ENCODE measurements at places on chromosomes 13 and 19.

DNA sequence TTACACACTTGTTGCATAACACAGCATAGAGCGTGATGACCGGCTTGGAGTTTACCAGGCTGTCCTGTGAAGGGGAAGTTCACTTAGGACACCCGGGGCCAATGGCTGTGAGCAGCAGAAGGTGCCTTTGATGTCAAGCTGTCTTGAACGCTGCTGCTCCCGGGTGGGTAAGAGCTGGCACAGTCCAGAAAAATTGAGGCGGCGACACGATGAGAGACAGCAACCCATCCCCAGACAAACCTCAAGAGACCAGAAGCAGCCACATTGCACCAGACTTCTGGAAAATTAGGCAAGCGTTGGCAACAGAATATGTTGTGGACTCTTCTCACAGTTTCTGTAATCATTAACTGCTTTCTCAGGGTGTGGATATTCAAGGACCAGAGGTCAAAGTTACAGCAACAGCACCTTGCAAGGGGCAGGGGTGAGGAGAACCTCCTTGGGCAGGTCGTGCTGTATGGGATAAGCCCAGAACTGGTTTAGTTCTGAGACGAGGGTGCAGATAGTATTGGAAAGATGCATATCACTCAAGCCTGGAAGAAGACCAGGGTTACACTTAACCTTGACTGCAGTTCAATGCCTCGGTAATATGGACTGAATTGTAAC is 10.1 kb downstream of the NFILZ start:
- DNase-seq, result no peak

DNA sequence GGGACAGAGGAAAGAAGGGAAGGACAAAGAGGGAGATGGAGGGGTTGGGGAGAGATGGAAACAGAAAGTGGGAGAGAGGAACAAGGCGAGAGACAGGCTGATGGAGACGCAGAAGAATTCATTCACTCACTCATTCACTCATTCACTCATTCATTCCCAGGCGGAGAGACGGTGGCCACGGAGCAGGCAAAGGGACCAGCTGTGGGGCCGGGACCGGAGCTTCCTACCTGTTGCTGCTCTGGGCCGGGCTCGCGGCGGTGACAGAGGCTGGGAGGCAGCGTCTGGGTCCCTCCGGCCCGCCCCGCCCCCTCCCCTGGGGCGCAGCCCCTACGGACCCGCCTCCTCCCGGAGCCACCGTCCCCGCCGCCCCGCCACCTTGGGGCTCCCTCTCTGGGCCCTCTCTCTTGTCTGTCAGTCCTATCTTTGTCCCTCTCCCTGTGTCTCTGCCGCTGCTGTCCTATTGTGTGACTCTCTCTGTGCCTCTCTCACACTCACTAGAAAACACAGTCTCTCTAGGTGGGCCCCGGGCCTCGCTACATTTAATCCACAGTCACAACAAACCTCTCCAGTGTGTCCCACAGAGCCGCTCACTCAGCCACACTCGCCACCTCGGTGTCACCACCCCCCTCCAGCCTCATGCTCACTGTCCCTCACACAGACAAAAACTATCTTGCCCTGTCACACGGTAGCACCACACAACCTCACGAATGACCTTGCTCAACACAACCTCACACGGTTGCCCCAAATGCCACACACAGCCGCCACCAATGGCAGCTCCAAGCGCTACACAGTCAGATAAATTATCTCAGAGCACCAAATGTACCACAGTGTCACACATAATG is at the start of gene GNG8:
TSS of gene GNG8 (minus strand) at position 283 of the 842 bp plus-strand sequence. CDS start 1,520 bp downstream, outside the sequence.
- DNase-seq, result no peak

DNA sequence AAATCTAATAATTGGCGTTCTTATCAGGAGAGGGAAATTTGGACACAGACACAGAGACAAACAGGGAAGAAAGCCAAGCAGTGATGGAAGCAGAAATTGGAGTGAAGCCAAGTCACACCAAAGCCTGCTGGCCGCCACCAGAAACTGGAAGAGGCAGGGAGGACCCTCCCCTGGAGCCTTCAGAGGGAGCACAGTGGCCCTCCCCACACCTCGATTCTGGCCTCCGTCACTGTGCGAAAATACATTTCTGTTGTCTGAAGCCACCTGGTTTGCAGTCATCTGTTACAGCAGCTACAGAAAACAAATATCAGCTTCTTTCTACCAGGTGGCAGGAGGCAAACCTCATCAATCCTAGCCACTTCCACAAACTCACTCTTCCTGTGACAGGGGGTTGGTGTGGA is 8.3 kb upstream of the TLE6 start:
- no peak for DNase-seq

DNA sequence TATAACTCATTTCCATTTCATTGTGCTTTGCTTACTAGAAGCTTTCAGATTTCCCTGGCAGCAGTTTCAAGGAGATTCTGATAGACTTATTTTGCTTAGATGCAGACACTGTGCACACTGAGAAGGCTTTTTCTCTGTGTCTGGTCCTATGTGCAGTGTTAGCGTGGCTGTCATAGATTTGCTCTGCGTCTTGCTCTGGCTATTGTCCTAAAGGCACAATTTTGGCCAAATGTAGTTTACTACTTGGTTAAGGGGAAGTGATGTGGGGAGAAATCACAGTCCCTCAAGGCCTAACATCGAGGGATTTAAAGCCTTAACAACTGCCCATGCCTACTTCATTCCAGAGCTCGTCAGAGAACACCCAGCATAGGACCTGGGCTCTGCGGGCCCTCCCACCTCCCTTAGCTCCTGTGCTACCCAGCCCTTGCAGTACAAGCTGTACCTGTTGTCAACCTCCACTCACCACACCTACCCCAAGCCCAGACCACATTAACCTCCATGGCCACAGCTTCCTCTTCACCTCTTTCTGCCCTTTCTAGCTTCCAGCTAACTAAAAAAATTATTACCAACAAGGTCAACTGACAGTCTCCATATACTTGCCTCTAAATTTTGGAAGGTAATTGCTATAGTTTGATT is 38.9 kb upstream of the KATNAL1 start:
- peak; percentile 17 for DNase-seq

DNA sequence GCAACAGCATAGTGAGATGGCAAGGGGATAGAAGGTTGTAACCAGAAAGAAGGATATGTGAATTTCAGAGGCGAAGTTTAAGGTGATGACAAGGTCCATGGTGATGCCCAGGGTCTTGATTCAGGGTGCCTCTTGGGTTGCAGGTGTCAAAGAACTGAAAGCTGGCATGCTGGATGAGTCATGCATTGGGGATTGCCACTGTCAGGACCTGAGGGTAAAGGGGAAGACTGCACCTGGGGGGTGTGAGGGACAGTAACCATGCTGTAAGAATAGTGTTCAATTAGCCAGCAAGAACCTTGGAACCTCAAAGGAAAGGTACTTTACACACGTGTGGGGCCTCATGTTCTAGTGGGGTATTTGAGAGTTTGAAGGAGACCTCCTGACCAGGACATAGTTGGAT is 279.6 kb downstream of the SLC7A1 start:
- DNase-seq, result no peak

GRCh38 chr19:2623798-2624197 is 78.7 kb downstream of the GNG7 start:
- DNase-seq, result no peak

DNA sequence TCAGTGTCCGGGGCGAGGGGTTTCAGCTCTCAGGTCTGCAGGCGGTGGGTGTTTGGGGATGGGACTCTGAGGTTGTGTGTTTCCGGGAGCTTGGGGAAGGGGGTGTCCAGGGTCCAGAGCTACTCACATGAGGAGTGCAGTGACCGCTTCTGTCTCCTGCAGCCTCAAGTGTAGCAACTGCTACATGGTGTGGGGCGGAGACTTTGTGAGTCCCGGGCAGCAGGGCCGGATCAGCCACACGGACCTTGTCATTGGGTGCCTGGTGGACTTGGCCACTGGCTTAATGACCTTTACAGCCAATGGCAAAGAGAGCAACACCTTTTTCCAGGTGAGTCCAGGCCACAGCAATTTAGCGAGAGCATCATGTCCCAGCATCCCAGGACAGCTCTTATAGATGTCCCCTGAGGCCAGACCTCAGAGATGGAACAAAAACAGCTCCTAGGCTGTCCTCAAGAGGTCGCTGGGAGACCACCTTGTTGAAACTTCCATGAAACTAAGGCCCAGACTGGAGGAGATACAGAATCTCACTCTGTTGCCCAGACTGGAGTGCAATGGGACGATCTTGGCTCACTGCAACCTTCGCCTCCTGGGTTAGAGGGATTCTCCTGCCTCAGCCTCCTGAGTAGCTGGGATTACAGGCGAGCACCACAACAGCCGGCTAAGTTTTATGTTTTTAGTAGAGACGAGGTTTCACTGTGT is 44.9 kb downstream of the RYR1 start:
- no peak for DNase-seq

DNA sequence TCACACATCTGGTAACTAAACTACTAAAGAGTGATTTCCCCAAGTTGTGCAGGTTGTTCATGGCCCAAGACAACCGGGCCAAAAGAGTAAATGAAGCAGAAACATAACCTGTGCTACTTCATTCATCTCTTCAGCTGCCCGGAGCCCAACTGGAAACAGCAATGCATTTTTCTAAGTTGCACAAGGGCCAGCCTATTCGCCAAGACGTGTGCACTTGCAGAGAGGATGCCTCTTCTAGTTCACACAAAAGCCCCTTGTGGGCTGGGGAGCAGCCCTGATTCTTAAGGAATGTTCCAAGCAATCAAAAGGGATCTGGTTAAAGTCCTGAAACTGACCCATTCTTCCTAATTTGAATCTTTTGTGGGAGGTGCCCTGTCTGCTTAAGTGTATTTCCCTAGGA is 275.8 kb downstream of the SHISA2 start:
- DNase-seq, result no peak

DNA sequence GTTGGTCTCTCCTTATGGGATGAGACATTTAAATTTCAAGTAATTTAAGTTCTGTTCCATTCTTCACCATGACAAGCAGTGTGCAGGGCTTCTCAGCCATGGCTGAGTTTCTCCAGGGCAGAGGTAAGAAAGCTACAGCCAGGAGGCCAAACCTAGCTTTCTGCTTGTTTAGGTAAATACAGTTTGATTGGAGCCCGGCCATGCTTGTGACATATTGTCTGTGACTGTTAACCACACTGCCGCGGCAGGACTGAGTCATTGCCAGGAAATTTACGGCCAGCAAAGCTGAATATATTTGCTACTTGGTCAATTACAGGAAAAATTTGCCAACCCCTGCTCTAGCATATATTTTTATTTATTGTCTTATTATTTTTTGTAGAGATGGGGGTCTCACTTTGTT is 10.7 kb downstream of the NLRP8 start:
- no peak for DNase-seq

DNA sequence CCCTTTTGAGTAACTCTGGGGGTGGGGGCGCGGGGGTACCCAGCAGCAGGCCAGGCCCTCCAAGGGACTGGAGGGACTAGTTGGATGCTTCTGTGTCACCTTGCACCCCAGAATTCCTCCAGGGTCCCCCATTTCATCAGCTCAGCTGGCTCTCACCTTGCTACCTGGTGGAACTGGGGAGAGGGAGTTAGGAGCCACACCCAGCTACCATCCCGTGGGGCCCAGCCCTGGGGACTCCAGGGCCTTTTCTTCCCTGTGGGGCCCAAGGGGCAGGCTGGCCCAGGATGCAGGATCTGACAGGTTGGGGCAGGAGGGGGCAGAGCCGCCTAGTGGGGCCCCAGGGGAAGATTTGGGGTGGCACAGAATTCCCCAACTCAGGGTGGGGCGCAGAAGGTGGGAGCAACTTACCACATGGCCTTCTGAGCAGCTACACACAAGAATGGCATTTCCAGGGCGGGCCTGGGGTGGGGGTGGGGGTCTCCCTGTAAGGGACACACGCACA is 32.8 kb upstream of the NANOS3 start:
- DNase-seq, result no peak

DNA sequence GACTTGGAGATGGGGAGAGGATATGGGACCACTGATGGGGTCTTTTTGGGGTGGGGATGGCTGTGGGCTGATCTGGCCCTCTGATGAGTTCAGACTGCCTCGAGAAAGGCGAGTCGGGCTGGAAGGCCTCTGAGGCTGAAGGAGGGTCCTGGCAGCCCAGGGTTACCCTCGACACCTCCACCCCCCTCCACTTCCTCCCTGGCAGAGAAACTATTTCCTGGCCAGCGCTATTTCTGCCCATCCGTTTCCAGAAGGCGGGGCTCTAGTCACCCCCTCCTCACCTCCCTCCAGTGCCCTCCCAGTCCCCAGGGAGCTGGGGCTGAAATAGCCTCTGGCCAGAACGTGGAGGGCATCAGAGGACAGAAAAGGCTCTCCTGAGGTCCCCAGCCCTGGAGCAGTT is 9.7 kb downstream of the EXOC3L2 start:
- DNase-seq, result no peak

DNA sequence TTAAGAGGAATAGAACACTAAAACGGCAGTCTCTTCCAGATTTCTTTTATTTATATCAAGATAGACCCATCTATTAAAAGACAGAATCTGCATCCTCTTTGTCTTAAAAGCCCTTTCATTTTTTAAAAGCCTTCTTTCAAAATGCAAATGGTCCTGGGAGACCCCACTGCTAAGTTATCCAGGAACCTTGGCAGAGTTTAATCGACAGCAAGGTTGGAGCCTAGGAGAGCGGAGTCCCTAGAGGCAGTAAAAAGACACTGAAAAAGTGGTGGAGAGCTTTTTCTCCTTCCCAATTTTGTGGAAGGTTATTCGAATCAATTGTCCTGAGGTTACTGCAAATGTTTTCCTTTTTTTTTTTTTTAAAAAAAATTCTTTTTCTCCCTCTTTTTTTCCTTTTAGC is 294.7 kb downstream of the NALCN start:
- DNase-seq, result no peak
